ENCODE measurements at places on chromosomes 5 and 9. TPM values are rescaled to one million over a fixed set of nuclear protein-coding genes. Genes with fewer than 3 reads are reported as not detected.

DNA sequence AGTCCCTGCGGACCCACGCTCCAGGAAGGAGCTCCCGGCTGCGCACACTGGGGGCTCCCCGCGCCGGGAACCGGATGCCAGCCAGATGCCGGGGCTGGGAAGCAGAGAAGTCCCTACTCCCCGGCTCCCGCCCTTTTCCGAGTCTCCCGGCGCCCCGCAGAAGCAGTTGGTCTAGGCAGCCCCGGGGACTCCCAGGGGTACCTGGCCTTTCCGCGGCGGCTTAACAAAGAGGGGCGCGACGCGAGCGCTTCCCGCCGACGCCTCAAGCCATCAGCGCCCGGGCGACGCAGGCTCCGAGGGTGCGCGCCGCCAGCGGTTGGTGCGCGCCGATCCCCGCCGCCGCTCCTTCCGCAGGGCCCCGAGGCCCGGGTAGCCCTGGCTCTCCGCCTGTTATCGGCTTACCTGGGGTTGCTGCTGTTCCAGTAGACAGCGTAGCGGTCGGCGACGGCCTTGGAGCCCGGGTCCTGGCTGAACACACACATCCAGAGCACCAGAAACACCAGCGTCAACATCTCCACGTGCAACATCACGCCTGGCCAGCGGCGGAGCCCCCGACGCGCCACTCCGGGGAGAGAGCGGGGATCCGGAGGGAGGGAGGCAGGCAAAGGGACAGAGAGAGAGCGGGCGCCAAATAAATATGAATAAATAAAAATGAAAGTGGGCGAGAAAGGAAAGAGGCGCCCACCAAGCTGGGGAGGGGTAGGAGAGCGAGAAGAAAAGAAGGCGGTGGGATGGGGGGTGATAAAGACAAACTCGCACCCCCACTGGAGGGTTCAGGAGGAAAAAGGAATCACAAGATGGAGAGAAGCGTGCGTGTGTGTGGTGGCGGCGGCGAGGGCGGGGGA, 428 bp downstream of the EFNA5 start:
- DNase-seq = peak; percentile 31

DNA sequence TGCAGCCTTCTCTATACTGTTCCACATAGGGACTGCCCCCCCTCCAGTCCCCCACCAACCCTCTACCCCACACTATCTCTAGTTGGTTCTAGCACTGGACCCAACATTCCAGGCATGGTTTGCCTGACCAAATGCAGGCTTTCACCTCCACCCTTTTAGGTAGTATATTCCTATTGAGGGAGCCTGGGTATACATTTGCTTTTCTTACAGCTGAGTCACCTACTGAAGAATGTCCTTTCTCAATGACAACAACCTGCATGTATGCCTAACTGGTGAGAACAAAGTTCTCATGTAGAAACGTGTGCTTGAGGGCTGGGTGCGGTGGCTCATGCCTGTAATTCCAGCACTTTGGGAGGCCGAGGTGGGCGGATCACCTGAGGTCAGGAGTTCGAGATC, 8.2 kb downstream of the TNIP1 start:
- no peak for DNase-seq

DNA sequence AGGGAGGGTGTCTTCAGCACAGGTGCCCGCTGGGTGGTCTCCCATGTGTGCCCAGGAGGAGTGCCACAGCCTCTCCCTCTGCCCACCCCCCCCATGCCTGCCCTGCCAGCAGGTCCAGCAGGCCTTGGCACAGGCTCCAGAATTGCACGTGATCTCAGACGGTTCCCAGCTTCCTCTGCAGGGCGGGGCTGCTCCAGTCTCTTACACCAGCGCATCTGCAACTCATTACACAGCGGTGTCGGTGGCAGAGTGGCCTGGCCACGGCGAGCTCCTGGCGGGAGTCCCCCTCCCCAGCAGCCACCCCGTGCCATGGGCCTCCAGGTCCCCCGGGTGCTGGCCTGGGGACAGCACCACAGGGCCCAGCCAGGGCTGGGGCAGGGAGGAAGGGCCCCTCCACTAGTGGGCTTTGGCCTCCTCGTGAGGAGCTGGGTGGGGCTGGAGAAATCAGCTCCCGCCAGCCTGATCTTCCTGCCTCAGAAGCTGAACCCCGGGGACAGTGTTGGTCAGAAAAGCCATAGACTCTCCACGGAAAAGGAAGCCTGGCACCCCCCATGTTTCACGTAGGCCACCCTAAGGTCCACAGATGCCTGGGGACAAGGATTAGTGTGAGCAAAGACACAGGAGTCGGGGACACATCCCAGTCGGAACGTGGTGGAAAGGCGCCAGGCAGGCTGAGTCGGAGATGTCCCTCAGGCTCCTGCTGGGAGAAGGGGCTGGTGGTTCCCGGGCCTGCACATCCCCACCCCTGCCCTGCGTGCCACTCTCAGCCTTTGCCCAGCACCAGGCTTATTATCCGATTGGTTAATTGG, 40.2 kb downstream of the RXRA start:
- peak; percentile 94 for DNase-seq

DNA sequence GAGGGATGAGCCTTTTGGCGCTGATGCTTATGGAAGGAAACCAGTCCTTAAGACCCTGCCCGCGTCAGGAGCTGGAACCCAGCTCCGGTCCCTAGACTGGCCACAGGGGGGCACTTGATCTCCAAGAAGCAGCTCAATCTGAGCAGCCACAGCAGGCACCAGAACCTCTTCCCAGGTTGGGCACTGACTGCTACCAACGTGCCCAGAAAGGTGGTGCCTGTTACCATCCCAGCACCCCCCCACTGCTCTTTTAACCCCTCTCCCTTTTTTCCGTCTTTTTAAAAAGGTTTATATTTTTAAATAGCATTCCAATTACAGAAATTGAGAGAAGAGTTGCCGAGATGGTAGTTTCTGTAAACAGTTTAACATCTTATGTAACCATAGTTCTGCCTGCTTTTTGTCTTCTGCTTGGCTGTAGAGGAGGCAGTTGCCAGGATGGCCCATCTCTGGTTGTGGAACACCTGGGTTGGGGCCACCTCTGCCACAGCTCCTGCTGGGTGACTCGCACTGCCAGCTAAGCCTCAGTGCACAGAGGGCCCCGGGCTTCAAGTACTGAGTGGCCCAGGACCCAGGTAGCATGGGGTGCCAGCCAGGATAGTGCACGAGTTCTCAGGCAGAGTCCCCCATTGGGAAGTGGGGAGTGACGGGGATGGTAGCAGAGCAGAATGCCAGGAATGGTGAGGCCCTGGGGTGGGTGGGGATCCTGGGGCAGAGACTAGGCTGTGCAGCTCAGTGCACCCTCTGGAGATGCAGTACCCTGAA, 62.8 kb downstream of the PFDN1 start:
- DNase-seq = peak; percentile 64

GRCh38 chr5:143870871-143871632, 59.1 kb downstream of the HMHB1 start:
- no peak for DNase-seq

- DNase-seq = no peak
These were observed 16.7 kb downstream of the GCNT1 start for GRCh38 chr9:76475686-76476085.

DNA sequence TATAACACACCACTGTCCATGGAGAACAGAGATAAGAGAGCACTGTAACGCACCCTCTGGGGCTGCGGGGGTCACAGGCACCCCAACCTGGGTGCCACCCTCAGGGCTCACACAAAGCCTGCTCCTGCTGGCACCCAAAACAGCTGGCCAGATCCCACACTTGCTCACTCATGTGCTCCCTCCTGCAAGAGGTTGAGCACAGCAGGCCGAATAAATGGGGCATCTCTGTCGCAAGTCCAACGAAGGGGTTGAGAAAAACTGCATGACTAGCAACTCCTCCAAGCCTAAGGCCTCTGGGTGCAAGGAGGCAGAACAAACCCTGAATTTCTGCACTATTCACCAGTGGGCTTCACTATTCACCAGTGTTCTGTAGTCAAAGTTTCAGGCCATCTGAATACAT, 80.3 kb downstream of the SECISBP2 start:
- peak; percentile 9 for DNase-seq

- DNase-seq = no peak
These were observed 34.0 kb downstream of the RPS23 start for GRCh38 chr5:82244151-82244550.

- DNase-seq = no peak
These were observed 18.6 kb downstream of the MED10 start for GRCh38 chr5:6359555-6360322.

DNA sequence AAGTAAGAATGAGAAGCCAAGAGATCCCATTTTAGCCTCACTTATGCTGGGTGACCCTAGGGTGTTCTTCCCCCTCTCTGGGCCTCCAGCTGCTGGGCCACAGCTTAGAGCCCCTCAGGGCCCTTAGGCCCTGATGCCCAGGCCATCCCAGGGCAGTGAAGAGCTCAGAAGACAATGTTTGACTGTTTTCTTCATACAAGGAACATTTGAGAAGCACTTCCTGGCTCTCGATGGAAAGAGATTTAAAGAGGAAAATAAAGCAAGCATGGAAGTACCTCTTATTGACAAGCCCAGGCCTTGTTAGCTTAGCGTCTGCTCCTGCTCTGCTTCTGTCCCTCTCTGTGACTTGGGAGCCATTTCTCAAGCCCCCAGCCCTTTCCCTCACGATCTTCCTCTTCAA, 165.9 kb upstream of the SMIM23 start:
- DNase-seq = no peak

GRCh38 chr9:137240841-137241489, at the start of gene TUBB4B:
TSS of gene TUBB4B (plus strand) at chr9:137241287. CDS start at chr9:137241361, 74 bp downstream.
- peak; percentile 100 for DNase-seq

GRCh38 chr5:151288180-151288579, 15.4 kb downstream of the SLC36A3 start:
- no peak for DNase-seq

- no peak for DNase-seq
These were observed 68.9 kb upstream of the SPTLC1 start for GRCh38 chr9:92184041-92184564.

DNA sequence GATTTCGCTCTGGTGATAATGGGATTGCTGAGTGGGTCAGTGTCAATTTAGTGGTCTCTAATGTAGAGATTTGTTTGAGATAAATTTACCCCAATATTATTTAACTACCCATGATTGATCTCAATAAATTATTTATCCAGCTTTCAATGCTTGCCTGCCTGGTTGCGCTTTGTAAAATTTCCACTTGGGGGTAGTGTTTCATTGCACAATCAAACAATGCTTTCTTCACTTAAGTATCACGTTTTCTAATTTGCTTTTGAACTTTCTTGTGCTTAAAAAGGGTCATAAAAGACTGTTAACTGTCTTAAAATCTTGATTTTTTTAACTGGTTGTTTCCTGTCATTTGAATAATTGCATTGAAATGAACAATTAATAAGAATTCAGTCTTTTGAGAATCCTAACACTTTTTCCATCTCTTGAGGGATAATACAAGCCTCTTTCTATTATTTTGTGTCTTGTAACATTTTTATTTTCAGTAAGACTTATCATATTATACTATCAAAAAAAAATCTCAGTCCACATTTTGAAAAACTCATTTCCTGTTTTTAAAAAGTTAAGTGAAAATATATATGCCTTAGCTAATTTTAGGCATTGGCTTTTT, 18.7 kb downstream of the HSD17B4 start:
- DNase-seq = no peak

- DNase-seq = no peak
These were observed 84.9 kb upstream of the NR3C1 start for GRCh38 chr5:143488381-143488780.

DNA sequence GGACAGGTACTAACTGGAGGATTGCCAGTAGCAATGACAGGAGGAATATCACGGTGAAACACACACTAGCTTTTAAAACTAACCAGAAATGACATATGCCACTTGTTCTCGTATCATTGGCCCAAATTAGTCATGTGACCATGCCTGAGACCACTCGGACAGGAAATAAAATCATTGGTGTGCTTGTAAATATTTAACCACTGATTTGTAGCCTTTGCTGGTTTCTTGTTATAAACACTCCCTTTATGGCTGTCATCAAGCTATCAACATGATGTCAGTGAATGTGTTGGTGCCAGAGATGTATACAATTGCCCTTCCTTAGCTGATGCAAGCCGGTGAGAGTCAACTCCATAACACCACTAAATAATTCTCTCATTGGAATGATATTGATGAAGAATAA, 123.7 kb upstream of the ANKH start:
- no peak for DNase-seq

The INSL4 gene
- total RNA-seq = not detected

The AK6 gene
- 51.3 TPM for total RNA-seq

The PBX3 gene
- 12.4 TPM for total RNA-seq

The TXN gene
- total RNA-seq = 38.0 TPM

The SPATA31D4 gene
- total RNA-seq = not detected

The PHYKPL gene
- 47.0 TPM for total RNA-seq

The CER1 gene
- total RNA-seq = not detected

The SPATA31D1 gene
- total RNA-seq = not detected

The SMIM15 gene
- total RNA-seq = 10.6 TPM

The PCDHB12 gene
- total RNA-seq = 0.96 TPM

The PDCD1LG2 gene
- total RNA-seq = 0.76 TPM

The LRRC70 gene
- 0.32 TPM for total RNA-seq

The SMIM33 gene
- not detected for total RNA-seq

The BARHL1 gene
- not detected for total RNA-seq

Data from psoas muscle (tissue), 8 donors.